ENCODE measurements at places on chromosomes 1 and 21.
A peak's percentile ranks its signal among the peaks of the same experiment; 100 is the strongest.

- peak; percentile 54 for DNase-seq
Observed at GRCh38 chr21:38219049-38219628, 37.7 kb upstream of the KCNJ15 start.

- DNase-seq: no peak
Observed at GRCh38 chr1:32766328-32766972, 50.7 kb downstream of the YARS1 start.

- no peak for DNase-seq
Observed at GRCh38 chr21:45109831-45110492, 35.6 kb downstream of the ADARB1 start.

DNA sequence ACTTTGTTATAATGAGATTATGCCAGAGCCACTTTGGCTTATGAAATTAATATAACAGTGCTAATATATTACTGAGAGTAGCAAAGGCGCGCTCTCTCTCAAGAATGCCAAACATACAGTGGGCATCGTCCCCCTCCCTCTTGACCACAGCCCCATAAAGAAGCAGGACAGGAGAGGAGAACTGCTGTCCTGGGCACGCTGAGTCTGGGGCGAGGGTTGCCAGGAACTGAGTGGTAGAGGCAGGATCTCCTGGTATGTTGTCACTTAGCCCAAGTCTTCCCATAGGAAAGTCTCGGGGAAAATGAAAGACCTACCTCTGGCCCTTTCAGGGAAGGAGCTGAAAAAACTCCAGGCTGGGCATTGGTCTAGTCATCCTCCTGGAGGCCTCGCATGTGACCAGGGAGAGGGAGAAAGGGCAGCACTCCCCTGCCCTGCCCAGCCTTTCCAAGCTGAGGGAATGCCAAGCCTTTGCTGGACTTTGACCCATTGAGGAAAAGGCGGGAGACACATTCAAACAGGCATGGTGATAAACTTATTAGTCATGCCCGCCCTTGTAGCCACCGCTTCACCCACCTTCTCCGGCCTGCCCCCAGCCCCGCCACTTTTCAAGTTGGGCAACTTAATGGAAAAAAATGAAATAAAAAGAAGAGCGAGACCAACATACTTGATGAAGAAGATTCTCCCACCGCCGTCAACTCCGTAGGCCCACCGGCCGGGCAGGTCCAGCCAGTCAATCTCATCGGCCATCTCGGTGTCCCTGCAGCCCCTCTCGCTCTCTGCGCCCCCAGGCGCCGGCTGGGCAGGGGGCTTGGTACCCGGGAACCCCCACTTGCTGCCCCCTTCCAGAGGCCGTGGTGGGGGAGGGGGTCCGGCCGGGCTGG lies 17.4 kb upstream of the PLEKHA6 start:
- no peak for DNase-seq

- no peak for DNase-seq
Observed at GRCh38 chr1:5815211-5815610, 177.0 kb downstream of the NPHP4 start.

- DNase-seq: no peak
Observed at GRCh38 chr1:50424884-50425375, 1.7 kb upstream of the DMRTA2 start.

DNA sequence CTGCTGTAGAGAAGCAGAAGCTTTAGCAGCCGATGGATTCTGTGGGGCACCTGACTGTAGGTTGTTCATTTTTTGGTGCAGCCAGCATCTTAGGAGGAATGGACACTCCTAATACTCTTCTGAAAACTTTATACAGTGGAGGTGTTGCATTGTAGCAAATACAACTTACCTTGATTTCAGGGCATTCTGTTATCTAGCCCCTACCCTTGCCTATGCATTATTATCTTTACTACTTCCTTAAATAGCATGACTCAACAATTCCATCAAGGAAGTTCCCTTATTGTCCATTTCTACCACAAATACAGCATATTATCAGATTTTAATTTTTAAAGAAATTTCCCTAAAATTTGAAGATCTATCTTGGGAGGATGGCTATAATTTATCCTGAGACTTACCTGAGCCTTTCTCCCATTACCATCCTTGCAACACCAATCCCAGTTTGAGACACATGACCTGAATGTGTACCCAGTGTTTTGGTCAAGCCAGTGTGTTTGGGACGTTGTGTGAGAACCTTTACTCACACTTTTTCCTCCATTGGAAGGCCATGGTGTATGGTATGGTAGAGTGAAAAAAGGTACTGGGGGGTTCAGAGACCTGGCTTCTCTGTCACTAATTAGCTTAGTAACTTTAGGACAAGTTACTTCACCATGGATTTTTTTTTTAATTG lies 9.2 kb downstream of the POU2F1 start:
- DNase-seq: no peak

GRCh38 chr1:48493970-48494769 lies 22.2 kb upstream of the SPATA6 start:
- DNase-seq: no peak

- DNase-seq: no peak
Observed at GRCh38 chr1:178599745-178600144, 86.8 kb downstream of the TEX35 start.

DNA sequence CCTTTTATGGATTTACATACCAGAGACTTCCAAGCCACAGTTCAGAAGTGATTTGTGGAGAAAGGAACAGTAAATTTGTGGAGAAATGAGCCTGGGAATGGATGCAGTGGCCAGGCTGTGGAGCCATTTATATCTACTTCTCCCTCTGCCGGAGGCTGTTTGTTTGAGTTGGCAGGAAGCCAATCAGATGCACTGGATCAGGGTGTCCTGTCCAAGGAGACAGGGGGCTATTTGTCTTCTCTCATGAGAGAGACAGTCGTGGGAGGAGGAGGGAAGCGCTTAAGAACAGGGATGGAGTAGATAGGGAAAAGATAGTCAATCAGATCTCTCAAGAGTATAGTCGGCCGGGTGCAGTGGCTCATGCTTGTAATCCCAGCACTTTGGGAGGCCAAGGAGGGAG lies 2.8 kb upstream of the HAPLN2 start:
- no peak for DNase-seq

Data from activated CD8-positive, alpha-beta memory T cell treated with anti-CD3 and anti-CD28 coated beads for 48 hours (primary cell).